ENCODE measurements at places on chromosomes 16 and 17. TPM values are rescaled to one million over a fixed set of nuclear protein-coding genes. Genes with fewer than 3 reads are reported as not detected.

Gene HBA1
- not detected for total RNA-seq

Gene CCL8
- total RNA-seq, result not detected

Gene LITAFD
- not detected for total RNA-seq

Gene NPIPA8
- not detected for total RNA-seq

Gene CPHXL2
- not detected for total RNA-seq

Gene APOH
- total RNA-seq, result not detected

Gene CLEC18A
- 0.63 TPM for total RNA-seq

Gene MT4
- total RNA-seq, result not detected

Gene PNMT
- 4.0 TPM for total RNA-seq

DNA sequence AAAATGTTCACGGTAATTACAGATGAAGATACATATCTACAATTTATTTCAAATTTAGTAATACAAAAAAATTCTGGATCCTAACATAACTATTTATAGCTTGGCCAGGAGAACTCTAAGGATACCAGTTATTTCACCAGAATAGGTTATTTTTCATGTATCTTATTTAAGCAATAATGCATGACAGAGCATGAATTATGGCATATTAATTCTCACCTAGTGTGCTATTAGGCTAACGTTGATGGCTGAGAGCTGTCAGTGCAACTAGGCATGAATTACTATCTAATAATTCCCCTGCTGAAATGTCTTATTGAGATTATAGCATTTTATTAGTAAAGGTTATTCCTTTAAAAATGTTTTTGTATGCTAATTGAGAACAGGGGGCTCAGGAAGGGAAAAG, 44.5 kb downstream of the SALL1 start:
- no peak for DNase-seq

- DNase-seq, result peak; percentile 80
These were observed 3.3 kb upstream of the COG1 start for GRCh38 chr17:73189417-73190099.

DNA sequence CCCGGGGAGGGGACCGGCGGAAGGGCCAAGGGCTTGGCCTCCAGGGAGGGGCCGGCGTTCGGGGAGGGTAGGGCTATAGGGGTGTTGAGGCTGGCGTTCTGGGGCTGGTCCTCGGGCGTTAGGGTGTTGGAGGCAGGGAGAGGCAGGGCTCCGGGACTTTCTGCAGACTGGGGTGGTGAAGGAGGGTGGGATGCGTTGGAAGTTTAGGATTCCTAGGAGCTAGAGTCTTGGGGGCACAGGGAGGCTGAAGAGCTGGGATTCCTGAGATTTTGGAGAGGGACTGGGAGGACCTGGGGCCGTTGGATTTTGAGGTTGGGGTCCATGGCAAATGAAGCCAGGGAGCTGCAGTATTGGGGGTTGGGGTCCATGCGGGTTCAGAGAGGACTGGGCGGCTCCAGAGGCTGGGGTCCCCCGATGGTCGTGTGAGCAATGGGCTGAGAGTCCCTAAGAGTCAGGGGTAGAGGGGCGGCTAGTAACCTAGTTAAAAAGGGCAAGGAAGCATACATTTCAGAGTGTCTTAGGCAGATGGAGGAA, 740 bp downstream of the NFATC2IP start:
- no peak for DNase-seq

DNA sequence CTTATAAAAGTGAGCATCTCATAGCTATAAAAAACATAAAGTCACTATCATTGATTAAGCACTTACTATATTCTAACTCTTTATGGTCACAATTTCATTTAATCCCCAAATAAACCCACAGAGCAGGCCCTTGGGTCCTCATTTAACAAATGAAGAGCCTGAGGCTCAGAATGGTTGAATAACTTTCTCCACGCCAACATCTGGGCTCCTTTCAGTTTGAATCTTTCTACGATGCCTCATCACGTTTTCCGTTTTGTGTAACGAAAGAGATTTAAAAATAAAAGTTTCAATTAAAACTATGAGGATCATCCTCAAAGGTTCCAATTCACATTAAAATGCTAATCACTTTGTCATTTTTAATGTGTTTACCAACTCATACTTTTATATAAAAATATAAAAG, 74.2 kb upstream of the ADAMTS18 start:
- no peak for DNase-seq

DNA sequence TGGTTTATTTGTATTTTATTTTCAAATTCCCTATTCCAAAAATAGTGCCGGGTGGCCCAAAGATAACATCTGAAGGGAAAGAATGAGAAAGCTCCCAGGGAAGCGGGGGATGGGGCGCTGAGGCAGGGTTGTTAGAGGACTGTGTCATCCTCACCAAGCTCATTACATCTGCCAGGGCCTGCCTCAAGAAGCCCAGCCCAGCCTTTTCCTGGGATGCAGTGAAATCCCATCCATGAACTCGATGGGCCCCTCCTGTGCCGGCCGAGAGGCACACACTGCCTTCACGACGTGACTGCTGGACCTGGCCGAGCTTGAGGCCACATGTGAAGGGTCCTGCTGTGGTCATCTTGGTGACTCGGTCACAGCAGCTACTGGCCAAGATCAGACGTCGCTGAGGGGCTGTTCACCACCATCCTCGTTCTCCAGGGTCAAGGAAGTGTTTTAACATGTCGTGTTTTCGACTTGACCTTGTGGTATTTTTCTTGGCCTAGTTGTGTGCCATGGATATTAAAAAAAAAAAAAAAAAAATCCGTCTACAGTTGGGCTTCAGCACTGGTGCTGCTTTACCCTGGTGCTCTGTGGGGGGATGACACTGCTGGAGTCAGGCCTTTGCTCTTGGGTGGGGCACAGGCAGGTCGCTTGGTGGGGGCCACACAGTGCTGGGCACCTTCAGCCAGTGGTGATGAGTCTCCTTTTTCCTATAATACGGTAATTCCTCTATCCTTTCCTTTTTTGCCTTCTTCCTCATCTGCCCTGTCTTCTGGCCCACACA, 4.9 kb downstream of the TIMM22 start:
- no peak for DNase-seq

DNA sequence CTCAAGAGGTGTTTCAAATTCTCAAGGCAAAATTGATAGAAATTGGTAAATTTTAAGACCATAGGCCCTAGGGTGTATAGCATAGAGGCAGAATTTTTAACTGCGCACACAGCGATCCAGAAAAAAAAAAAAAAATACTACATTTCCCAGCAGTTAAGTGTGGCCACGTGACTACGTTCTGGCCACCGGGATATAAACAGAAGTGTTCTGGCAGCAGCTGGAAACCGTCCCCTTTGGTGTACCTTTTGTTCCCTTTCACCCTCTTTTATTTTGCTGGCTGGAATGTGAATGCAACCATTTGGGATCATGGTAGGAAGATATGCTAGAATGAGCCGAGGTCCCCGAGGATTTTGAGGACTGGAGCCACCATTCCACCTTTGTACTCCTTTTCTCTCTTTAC, 52.7 kb upstream of the AKAP1 start:
- no peak for DNase-seq

- DNase-seq, result no peak
These were observed 1.5 kb downstream of the CFAP20 start for GRCh38 chr16:58127634-58128033.

DNA sequence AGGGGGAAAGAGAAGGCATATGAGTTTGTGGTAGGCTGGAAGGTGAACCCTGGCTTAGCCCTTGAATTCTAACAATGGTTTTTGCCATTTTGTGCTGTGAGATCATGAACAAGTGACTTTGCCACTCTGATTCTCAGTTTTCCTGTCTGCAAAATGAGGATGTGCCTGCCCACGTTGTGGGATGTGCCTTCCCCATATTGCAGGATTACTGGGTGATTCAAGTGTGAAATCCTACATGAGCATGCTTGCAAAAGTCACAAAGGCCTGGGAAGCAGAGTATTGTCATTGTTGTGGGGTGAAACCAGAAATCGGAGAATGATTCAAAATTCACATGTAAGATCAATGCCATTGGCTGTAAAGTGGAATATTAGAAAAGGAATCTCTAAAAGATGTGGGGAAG, 28.6 kb upstream of the TVP23A start:
- no peak for DNase-seq

- peak; percentile 26 for DNase-seq
These were observed 21.4 kb upstream of the ABR start for GRCh38 chr17:1201132-1201702.

GRCh38 chr17:57948555-57949420, 6.4 kb downstream of the CUEDC1 start:
- no peak for DNase-seq

- DNase-seq, result no peak
These were observed 26.8 kb downstream of the MEAK7 start for GRCh38 chr16:84477661-84478060.

GRCh38 chr16:23771027-23771426, 16.2 kb downstream of the CHP2 start:
- DNase-seq, result no peak

DNA sequence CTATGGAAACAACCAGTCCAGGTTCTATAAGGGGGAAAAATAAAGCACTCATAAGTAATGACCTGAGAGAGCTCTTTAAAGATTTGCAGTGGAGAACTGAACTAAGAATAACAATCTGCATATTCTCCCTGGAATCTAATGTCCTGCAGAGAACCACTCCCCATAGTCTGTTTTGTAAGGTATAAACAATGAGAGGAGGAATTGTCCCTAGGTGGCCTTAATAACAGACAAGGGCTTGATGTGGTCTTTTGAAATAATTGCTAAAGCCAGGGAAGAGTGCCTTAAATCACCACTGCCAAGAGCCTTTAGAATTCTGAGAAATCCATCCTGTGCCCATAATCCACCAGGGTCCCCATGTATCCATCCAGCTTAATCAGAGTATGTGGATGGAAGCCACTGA, 106.3 kb downstream of the CDH11 start:
- DNase-seq, result no peak

DNA sequence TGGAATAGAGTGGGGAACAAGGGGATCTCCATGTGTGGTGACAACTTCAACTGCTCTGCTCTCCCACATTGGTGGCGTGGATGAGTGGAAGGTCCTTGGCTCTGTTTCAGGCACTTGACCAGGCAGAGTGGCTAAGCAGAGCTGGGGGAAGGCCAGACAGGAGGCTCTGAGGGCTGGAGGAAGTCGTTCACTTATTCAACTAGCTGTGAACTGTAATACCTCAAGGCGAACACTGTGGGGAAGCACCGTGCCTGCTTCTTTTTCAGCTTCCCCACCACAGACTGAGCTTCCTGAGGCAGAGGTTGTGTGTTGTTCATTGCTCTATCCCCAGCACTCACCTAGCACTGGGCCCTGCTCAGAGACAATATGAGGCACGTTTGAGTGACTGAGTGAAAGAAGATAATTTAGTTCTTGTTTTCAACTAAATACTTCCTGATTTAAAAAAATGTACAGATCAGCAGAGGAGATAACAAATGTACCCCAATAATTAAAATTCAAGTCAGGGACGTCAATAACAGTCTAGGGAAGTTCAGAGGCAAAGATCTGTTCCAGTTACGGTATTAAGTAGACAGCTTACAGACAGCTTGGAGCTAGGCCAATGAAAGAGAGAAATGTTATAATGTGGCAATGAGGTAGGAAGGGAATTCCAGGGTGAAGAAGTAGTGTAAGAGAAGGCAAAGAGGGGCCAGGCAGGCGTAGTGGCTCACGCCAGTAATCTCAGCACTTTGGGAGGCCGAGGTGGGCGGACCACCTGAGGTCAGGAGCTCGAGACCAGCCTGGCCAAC, 34.7 kb downstream of the MYO18A start:
- DNase-seq, result peak; percentile 81

GRCh38 chr16:76943921-76944320, 247.1 kb upstream of the MON1B start:
- no peak for DNase-seq

DNA sequence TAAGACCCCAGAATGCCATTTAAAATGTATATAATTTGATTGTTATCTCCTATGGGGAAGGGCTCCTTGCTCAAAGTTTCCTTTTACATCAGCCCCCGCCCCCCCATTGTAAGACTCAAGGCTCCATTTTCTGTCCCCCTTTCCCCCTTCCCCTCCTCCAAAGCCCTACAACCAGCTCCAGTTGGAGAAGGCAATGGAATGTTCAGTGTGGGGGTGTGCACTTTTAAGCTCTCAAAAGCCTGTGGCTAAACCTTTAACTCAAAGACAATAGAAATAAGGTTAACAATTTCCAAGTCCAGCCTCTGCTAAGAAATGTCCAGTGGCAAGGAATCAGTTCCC, 114.7 kb downstream of the NOG start:
- no peak for DNase-seq

DNA sequence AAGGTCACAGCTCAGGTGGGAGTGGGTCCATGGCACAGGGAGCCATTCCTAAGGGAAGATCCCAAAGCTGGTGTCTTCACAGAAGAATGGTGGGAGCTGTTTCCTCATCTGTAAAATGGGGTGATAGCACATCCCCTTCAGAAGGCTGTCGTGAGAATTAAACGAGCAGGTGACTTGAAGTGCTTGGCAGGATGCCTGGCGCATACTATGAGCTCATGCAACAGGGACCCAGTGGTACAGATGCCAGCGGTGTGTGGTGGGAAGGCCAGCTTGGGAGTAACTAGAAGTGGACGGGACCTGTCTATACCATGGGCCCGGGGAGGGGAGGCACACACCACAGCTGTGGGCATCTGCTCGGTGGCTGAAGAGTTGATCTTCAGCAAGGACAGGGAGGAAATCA, 189.3 kb upstream of the TNRC6C start:
- DNase-seq, result no peak

- DNase-seq, result peak; percentile 26
These were observed 15.4 kb upstream of the HSBP1 start for GRCh38 chr16:83792391-83792790.

DNA sequence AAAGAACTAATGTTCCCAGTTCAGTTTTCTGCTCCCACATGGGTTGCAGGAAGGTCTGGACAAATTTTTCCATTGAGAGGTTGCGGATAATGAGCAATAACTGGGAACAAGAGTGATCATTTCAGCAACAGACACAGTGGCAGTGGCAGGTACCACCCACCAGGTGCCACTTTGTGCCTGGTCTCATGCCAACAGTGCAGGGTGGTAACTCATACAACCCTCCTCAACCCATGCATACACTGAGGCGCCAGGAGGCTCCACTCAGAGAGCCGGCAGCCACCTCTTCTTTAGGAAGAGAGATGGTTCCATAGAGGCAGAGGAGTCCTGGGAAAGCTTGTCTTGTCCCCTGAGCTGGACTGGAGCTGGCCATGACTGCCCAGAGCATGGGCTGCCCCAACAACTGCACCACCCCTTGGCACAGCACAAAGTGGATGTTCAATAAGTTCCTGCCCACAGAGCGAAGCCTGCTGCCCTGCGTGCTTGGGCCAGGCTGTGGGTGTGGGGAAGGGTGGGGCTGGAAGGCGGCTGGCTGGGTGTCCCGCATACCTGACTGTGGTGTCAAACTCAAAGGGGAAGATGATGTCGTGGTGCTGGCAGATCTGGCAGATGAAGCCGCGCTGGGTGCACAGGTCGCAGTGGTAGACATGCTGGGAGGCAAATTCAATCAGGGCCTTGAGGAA, 6.4 kb upstream of the ARHGAP27 start:
- peak; percentile 28 for DNase-seq

GRCh38 chr17:42002792-42003301, 14.4 kb downstream of the DNAJC7 start:
- DNase-seq, result no peak

DNA sequence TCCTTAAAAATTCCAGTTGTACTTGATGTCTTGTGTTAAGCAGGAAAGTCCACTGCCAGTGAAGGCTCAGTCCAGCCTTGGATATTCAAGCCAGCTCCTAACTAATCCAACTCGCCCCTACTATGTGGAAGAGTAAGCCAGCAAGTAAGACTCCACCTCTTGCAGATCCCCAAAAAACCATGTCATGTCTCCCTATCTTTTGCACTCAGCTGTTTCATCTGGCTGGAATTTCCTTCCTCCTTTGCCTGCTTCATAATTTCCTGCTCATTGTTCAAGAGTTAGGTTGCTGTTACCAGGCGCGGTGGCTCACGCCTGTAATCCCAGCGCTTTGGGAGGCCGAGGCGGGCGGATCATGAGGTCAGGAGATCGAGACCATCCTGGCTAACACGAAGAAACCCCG, 37.8 kb downstream of the RBBP6 start:
- no peak for DNase-seq

GRCh38 chr16:53282975-53283946, 151.0 kb upstream of the RBL2 start:
- DNase-seq, result peak; percentile 28

Measured in H7 (cell line).